ENCODE measurements at places on chromosomes 12 and 14.

- DNase-seq = no peak
Observed at GRCh38 chr12:63152321-63152700, 1.3 kb upstream of the AVPR1A start.

- no peak for DNase-seq
Observed at GRCh38 chr12:65822732-65823512, 1.4 kb upstream of the HMGA2 start.

DNA sequence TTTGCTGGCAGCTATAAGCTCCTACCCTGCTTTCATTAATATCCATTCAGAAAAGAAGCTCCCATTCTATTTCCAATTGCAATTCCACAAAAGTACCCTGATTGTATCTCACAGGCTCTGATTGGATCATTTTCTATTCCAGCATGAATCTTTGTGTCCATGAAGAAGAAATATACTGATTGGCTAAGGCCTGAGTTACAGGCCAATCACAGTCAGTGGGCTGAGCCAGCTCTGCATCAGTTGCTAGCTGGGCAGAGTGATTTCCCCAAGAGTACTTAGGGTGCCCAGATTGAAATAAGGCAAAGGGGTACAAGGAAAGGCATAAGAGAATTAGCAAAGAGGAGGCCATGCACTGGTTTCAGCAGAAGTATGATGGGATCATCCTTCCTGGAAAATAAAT is 14.4 kb downstream of the ART4 start:
- DNase-seq = peak; percentile 12

GRCh38 chr12:130336723-130337487 is 782 bp upstream of the PIWIL1 start:
- DNase-seq = no peak

GRCh38 chr12:111275308-111275707 is 93.6 kb downstream of the PHETA1 start:
- DNase-seq = no peak

GRCh38 chr12:6765048-6765633 is 1.0 kb upstream of the PTMS start:
- DNase-seq = no peak
